ENCODE measurements at places on chromosomes 13 and 19. TPM values are rescaled to one million over a fixed set of nuclear protein-coding genes. Genes with fewer than 3 reads are reported as not detected.

Gene SRRM5
- total RNA-seq, result not detected

Gene RNF113B
- not detected for total RNA-seq

Gene GSX1
- not detected for total RNA-seq

Gene ICAM5
- total RNA-seq, result under 0.01 TPM

- DNase-seq, result no peak
Observed at GRCh38 chr19:57292547-57292946, 12.3 kb downstream of the ZNF460 start.

DNA sequence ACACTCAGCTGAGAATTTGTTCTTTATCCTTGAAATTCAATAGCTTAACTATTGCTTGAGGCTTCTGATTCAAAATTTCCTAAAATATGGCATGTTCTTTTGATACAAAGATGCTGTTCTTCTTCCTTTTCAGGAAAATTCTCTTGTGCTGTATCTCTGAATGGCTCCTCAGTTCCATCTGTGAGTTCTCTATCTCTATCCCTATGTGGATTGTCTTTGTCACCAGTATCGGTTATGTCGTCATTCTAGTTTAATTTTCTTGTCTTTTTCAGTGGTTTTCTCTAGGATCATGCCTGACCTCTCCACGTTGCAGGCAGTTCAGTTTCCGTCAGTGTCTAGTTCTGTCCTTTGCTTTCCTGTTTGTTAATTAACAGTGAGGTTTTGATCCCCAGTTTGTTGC lies 104.6 kb upstream of the GJB6 start:
- DNase-seq, result no peak

DNA sequence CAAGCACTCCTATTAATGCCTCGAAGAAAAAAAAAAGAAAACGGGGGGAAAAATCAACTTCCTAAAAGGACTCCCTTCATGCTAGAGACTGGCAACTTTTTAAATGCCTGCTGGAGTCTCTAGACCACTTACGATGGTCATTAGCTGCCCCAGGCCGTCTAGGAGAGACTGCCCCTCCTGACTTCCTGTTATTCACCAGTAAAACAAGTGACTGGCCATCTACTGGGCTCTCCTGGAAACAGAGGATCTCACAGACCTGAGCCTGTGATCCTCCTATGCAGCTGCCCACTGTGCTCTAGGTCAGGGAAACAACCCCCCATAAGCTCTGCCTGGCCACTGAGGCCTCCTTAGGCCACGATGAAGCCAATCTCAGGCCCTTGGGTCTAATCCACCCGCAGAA lies 7.4 kb downstream of the ZNF266 start:
- no peak for DNase-seq

DNA sequence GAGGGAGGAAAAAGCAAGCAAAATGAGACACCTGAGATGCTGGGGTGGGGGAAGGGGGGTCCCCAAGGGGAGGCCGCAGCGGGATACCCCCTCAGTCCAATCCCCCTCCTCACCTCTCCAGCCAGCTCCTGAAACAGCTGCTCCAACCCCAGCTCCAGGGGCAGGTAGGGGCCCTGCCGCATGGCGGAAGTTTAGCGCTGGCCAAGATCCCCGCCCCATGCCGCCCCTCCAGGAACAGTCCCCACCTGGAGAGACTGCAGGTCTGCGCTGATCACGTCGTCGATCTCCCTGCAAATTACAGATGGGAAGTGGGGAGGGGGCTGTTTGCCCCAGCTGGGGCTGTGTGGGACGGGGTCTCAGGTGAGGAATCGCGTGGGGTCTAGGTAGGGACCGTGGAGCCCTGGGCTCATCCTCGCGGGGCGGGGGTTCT lies 9.0 kb downstream of the CAPN12 start:
- peak; percentile 92 for DNase-seq

GRCh38 chr13:110420626-110421025 lies 113.5 kb downstream of the COL4A2 start:
- no peak for DNase-seq
